Stimulated activated CD8-positive, alpha-beta memory T cell treated with anti-CD3 and anti-CD28 coated beads, Interleukin-15, amount 100 ng/mL, for 48 hours (primary cell): ENCODE measurements at places on chromosomes 7 and 10.

- no peak for DNase-seq
These were observed 44.2 kb upstream of the TMEM213 start for GRCh38 chr7:138753610-138754009.

GRCh38 chr7:128022631-128023532 is 8.4 kb downstream of the LRRC4 start:
- no peak for DNase-seq

GRCh38 chr10:50431791-50432190 is 180.5 kb upstream of the ASAH2 start:
- no peak for DNase-seq

DNA sequence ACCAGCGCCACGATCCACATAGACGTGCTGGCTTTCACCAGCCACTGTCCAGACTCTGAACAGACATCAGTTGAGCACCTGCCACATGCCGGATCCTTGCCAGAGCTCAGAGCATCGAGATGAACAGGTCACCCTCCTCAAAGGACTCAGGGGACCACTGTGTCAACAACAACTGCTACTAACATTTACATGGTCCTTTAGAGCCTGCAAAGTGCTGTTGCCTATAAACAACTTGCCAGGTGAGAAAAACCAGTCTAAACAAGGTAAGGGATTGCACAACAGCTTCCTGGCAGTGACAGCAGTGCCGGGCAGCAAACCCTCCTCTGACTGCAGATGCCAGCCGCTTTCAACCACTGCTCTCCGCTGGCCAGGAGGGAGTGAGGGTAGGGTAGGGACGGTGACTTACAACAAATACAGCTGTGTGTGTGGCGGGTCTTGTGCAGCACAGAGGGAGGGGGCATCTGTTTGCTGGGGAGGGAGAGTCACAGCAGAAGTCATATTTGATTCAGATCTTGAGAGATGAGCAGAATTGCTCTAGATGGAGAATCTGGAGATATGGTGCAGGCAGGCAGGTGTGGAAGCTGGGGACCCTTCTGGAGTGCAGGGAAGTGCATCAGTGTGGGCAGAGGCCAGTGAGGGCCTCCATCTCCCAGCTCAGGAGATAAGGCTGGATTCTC is 32.8 kb upstream of the RHEB start:
- no peak for DNase-seq

DNA sequence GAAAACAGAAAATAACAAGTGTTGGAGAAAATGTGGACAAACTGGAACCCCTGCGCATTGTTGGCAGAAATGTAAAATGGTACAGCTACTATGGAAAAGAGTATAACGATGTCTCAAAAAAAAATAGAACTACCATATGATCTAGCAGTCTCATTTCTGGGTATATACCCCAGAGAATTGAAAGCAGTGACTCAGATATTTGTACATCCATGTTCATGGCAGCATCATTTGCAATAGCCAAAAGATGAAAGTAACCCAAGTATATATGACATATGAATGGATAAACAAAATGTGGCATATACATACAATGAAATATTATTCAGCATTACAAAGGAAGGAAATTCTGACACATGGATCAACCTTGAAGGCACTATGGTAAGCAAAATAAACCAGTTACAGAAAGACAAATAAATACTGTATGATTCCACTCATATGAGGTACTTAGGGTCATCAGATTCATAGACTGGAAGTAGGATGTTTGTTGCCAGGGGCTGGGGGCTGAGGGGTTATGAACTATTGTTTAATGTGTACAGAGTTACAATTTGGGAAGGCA is 4.9 kb downstream of the NRCAM start:
- no peak for DNase-seq

- DNase-seq, result no peak
These were observed 97.9 kb upstream of the SAMD8 start for GRCh38 chr10:75013522-75013921.

- no peak for DNase-seq
These were observed 200.1 kb downstream of the SLC25A13 start for GRCh38 chr7:96121752-96122151.

- DNase-seq, result no peak
These were observed 50.1 kb upstream of the ADRB1 start for GRCh38 chr10:113993489-113993991.

DNA sequence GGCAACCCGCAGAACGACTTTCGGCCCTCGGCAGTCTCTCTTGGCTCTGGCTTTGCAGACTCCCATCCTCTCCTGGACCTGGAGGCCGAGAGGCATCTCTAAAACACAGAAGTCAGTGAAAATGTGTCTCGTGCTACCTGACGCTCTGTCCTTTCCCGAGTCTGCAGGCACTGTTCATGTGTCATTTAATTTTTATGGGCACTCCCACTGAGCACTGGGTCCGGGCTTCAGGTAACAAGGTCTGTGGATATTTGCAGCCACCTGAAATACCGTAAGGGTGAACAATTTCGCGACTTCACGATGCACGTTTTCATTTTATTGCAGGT is 96.8 kb downstream of the GLRX3 start:
- DNase-seq, result no peak

GRCh38 chr7:18583305-18583704 is 87.8 kb downstream of the HDAC9 start:
- DNase-seq, result no peak
